SHP77 treated with DMSO at 0.1 percent for 48 hours (cell line): ENCODE measurements at places on chromosomes 4 and X.

GRCh38 chr4:175807547-175807946 lies 4.5 kb downstream of the GPM6A start:
- DNase-seq = no peak

GRCh38 chr4:177451108-177451500 lies 8.9 kb upstream of the AGA start:
- no peak for DNase-seq

DNA sequence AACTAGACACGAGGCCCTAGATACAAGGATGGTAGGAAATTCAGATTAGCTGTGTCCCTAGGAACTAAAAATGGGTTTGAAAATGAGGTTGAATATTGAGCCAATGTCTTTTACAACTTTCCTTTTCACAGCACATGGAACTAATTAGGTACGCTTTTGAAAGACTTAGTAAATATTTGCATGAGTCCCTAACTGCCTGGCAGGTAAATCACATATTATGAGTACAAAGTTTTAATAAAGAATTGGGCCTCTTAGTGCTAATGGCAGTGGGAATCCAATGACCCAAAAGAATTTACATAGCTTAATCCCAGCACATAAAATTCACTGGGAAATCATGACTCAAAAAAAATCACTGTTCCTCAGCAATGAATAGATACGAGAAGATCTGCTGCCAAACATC lies 16.8 kb downstream of the MUC7 start:
- no peak for DNase-seq

DNA sequence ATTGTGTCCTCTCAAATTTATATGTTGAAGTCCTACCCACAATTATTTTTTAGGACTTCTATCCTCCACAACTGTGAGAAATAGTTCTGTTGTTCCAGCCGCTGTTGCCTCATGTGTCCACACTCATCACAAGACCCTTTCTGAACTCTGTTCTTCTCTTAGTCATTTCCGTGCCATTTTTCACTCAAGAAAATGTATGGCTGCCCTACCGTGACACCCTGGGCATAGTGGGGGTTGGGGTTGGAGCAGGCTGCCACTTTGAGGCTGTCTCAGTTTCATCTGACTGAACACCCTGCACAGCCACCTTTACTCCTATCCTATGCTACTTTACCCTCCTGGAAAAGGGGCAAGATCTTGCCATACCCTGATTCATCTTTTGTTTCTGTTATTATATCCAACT lies 319.1 kb downstream of the TENM3 start:
- no peak for DNase-seq

DNA sequence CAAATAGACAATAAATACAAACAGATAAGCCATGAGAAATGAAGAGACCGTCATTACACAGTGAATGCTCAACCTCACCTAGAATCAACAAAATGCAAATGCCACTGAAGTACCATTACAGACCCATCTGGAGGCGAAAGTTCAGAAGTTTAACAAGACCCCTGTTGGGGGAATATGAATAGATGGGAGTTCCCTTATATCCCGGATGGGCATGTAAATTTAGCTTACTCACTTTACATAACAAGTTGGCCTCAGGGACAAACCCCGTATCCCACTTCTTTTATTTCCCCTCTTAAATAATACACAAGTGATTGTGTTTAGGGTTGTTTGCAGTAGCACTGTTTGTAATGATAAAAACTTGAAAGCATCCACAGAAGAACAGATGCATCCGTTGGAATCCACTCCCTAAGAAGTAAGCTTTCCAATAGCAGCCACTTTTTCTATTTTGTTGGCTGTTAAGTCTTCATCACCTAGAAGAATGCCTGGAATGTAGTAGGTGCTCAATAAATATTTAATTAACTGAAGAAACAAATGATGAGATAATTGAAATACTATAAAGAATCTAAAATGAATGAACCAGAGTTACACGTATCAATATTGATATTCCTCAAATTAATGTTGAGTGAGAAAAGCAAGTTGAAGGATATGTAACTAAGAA lies 1076.3 kb upstream of the TENM3 start:
- no peak for DNase-seq

DNA sequence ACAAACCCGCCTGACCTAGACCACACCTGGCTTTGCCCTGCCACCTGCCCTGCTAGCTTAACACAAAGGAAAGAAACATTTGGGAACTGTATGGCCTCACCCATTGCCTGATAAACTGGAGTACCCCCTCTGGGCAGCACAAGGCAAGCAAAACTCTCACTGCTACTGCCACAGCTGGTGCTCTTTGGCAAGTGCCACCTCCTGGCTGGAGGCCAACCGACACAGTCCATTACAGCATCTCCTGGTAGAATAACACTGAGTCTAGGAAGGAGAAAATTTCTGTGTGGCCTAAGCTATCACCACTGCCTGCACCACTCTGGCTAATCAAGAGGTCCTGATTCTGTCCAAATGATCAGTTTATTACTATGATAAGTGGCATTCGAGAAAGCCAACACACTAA lies 18.9 kb upstream of the SPANXN3 start:
- DNase-seq = peak; percentile 40

DNA sequence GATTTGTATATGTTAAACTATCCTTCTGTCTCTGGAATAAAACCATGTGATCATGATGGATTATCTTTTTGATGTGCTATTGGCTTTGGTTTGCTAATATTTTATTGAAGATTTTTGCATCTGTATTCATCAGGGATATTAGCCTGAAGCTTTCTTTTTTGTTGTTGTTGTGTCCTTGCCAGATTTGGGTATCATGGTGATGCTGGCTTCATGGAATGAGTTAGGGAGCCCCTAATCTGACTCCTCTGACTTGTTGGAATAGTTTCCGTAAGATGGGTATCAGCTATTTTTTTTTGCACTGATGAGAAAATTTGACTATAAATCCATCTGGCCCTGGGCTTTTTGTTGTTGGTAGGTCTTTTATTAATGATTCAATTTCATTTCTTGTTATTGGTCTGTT lies 45.7 kb downstream of the ATP10D start:
- no peak for DNase-seq

DNA sequence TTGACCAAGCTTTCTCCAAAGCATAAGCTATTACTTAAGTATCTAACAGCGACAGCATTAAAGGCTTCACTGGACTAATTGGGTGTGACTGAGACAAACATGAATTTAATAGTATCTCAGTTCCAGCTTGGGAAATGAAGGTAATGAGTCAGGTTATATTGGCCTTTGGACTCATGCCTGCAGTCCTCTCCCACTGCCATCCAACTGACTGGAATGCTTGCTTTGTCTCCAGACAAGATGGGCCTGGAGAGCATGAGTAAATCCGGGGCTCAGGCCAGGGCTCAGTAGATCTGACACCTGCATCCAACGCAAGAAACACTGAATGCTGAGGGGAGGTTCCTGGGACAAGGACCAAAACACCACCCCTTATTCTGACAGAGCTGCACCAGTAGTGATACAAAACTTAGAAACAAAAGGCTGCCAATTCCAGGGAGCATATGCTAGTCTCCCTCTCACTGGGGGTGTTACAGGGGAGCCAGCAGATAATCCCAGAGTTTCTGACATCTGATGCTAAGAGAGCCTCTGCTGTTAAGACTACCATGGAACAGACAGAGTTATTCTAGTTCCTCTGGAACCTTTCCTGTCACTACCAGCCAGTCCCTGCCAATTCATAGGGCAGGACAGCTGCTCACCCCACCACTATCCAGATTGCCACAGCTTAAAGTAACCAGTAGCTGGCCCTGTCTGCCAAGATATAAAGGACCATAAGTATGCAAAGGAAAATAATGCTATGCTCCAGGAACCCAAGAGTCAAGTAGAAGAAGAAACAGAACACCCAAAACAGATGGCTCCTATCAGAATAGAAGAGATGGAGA lies 293.8 kb downstream of the IQCM start:
- DNase-seq = no peak

- no peak for DNase-seq
These were observed 281.1 kb downstream of the NKX6-1 start for GRCh38 chr4:84218031-84218430.

GRCh38 chr4:38576767-38577166 lies 87.2 kb upstream of the KLF3 start:
- no peak for DNase-seq

- DNase-seq = no peak
These were observed 75.4 kb downstream of the FBXW7 start for GRCh38 chr4:152460488-152460887.

GRCh38 chr4:67087897-67088296 lies 457.4 kb downstream of the CENPC start:
- DNase-seq = no peak
